Dermis blood vessel endothelial cell (primary cell): ENCODE measurements at places on chromosomes 2 and 18. TPM values are rescaled to one million over a fixed set of nuclear protein-coding genes. Genes with fewer than 3 reads are reported as not detected.
A peak's percentile ranks its signal among the peaks of the same experiment; 100 is the strongest.

Gene KATNAL2
- total RNA-seq = 0.51 and 2.9 TPM in 2 replicates

Gene PROKR1
- under 0.01 TPM in 1 of 2 replicates, not detected in the other for total RNA-seq

Gene PROM2
- total RNA-seq = 0.05 and 0.34 TPM in 2 replicates

Gene YPEL5
- total RNA-seq = 79.4 and 99.2 TPM in 2 replicates

Gene MEP1B
- not detected in 2 replicates for total RNA-seq

Gene CDCA7
- 5.4 and 13.2 TPM in 2 replicates for total RNA-seq

Gene CFAP65
- not detected in 2 replicates for total RNA-seq

Gene SERPINB10
- total RNA-seq = not detected in 2 replicates

Gene CIB4
- total RNA-seq = not detected in 2 replicates

Gene B3GNT2
- total RNA-seq = 30.8 and 31.8 TPM in 2 replicates

Gene SLC38A11
- not detected in 2 replicates for total RNA-seq

Gene VAMP5
- 45.3 and 132 TPM in 2 replicates for total RNA-seq

Gene TMEM169
- total RNA-seq = 0.37 and 0.85 TPM in 2 replicates

Gene ZNF407
- 22.8 and 24.0 TPM in 2 replicates for total RNA-seq

Gene SLC14A1
- total RNA-seq = not detected in 2 replicates

Gene SLC19A3
- 0.14 TPM in 1 of 2 replicates, not detected in the other for total RNA-seq

Gene BMP10
- not detected in 2 replicates for total RNA-seq

Gene RNF25
- total RNA-seq = 21.1 and 35.7 TPM in 2 replicates

DNA sequence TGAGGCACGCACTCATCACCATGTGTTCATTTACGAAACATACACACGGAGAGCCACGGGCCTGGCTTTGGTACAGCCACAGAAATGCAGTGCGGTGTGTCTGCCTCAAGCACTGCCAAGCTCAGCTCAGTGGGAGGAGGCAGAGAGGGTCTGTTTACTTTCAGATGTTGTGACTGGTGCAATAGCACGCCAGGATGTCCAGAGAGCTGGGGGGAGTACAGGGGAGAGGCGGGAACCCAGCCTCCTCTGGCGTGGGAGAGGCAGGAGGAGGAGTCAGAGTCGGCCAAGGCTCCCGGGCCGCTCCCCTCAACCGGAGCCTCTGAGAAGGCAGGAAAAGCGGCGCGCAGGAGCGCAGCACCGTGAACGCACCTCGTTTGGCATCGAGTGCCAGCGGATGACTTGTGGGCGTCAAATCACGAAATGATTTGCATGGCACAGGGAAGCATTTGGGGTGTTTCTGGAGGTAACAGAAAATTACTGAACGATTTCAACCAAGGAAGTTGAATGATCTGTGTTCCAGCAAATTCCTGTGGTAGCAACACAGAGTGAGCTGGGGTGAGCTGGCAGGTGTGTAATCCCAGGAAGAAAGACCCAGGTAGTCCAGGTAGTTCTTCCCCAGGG, 143.0 kb downstream of the ZNF516 start:
- DNase-seq = peak; percentile 41

- DNase-seq = no peak
Observed at GRCh38 chr2:24710806-24711205, 82.4 kb downstream of the PTRHD1 start.

DNA sequence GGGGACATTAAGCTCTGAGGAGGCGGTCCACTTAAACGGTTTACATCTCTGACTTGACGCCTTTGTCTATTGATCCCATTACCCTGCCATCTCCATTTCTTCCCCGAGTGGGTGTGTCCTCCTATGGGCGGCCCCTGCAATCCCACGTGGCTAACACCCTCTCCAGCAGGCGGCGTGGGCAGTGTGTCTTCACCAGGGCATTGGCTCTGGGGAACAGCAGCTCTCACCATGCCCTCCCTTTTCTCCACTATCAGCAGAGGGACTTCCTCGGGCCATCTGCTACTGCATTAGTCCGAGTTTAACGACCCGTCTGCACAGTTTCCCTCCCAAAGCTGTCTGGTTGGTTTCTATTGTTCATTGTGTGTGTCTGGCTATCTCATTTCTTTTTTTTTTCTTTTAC, 511.9 kb upstream of the NRP2 start:
- peak; percentile 8 for DNase-seq

DNA sequence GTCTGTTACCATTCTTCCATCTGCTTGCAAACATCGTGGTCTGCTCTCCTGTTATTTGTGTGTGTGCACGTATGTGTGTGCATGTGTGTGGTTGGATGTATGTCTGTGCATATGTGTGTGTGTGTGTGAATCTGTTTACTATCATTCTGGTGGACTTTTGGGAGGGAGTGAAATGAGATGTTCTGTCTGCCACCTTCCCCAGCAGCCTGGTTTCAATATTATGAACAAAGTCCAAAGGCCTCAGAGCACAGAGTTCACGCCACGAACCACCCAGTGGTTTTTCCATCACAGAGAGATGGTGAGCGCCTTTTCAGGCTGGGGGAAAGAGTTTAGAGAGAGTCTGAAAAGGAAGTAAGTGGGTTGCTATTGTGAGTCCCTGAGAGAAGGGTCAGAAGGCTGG, 67.1 kb upstream of the YWHAQ start:
- DNase-seq = no peak

GRCh38 chr2:15842758-15843666, 97.3 kb upstream of the MYCN start:
- no peak for DNase-seq

- no peak for DNase-seq
Observed at GRCh38 chr2:75030218-75031009, 72.0 kb downstream of the POLE4 start.

- peak; percentile 94 for DNase-seq
Observed at GRCh38 chr2:68121873-68122679, 35.6 kb upstream of the PNO1 start.

GRCh38 chr2:72263776-72264060, 116.1 kb upstream of the CYP26B1 start:
- DNase-seq = peak; percentile 3

GRCh38 chr2:117019357-117019756, 795.1 kb upstream of the DDX18 start:
- DNase-seq = no peak

GRCh38 chr18:9943311-9943710, 29.5 kb downstream of the VAPA start:
- DNase-seq = no peak

GRCh38 chr2:81327911-81328310, 1023.4 kb upstream of the LRRTM1 start:
- DNase-seq = no peak

- DNase-seq = no peak
Observed at GRCh38 chr18:1014509-1014908, 109.8 kb downstream of the ADCYAP1 start.

- DNase-seq = no peak
Observed at GRCh38 chr2:236400594-236401360, 136.6 kb upstream of the ASB18 start.

- DNase-seq = peak; percentile 6
Observed at GRCh38 chr18:28512357-28512756, 335.4 kb upstream of the CDH2 start.

GRCh38 chr2:105584435-105585010, 160.2 kb upstream of the NCK2 start:
- DNase-seq = no peak

GRCh38 chr18:35728676-35729075, 147.1 kb downstream of the GALNT1 start:
- DNase-seq = peak; percentile 62

DNA sequence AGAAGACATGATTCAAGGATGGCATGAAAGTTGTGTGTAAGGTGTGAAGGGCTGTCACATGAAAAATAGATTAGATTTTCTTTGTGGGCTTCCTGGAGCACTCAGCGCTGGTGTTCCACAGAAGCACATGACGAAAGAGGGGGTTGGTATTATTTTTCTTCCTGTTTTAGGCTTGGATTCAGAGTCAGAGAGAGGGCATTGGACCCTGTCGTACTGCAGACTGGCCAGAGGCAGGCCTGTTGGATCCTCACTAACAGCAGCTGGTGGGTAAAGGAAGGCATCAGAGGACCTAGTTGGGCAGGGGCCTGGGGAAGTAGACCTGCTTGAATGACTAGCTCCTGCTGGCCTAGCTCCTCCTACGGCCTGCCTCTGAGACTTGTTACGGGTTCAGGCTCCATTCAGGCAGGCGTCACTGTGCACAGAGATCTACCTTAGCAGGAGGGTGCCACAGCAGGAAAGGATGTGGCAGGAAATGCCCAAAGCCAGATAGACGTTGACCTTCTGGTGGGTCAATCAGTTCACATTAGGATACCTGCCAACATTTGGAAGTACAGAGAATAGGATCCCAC, 13.1 kb downstream of the CTLA4 start:
- DNase-seq = peak; percentile 13

DNA sequence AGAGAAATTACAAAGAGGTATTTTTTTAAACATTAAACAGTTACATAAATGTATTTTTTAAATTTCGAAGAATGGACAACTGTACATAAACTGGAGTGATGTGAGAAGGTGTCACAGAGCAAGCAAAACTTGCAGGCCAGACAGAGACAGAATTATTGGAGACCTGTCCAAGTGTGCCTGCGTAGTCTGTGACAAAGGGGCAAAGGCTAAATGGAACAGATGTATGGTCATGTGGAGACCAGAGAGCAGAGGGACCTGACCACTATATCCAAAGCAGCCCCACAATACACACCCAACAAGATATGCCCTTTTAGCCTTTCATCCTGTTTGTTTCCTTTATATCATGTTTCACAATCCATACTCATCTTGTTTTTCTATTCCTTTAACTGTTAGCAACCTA, 225.3 kb upstream of the VWC2L start:
- DNase-seq = no peak

DNA sequence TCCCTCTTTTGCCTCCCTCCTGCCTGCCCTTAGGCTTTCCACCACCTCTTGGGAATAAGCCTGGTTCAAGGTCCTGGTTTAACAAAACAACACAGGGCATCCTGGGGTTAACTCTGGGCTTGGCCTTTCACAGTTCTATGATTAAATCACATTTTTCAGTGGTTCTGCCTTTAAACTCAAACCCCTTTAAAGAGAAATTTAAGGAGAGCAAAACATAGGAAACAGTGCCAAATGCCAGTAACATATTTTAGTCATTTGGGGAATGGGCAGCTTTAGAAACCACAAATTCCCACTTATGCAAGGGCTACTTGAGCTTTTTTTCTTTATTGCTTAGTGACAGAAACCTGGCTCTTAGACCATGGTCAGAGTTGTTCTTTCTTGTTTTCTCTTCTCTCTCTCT, 112.2 kb upstream of the FZD5 start:
- DNase-seq = no peak

DNA sequence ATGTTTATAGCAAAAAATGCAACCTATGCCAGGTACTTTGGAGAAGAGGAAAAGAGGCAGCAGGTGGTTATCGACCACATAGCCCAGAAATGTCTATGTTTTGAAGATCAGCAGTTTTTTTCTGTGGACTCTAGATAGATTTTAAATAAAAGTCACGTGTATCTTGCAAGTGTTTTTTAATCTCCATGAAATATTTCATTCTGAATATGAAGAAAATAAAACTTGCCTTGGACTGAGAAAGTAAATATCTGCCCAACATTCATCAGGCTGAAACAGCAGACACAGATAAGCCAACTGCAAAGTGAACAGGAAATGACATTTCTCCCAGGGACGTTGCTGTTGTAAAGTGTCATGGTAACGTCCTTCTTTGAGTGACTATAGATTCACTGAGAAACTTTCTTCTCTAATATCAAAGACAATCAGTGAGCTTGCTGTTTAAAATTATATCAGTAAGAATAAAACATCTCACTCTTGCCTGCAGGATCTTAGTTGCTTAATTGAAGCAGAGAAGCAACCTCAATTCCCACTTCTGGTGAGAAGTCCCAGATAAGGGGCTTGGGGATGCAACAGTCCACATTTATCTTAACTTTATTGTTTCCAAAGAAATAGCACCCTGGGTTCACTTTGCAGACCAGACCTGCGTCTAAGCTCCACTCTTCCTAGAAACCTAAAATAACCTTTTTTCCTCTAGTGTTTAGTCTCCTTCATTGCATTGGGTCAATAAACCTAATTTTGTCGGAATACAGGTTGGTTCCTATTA, 6.3 kb downstream of the MYOM1 start:
- peak; percentile 49 for DNase-seq

DNA sequence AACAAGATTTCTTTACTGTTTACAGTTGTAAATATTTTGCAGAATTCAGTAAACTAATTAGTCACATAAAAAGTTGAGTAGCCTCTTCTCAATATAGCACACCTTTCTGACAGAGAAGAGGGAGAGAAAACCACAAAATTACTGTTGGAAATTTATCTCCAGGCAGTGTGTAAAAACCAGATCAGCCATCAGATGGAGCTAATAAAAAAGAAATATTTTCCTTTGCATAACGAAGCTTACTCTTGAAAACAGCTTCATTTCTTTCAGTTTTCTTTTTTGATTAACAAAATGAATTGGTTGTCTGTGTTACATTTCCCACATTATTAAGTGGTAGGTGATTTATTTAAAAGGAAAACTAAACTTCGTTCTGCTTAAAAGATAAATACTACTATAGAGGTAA, 259.3 kb upstream of the KCNJ3 start:
- no peak for DNase-seq

GRCh38 chr2:59922450-59922849, 631.0 kb downstream of the BCL11A start:
- DNase-seq = no peak

DNA sequence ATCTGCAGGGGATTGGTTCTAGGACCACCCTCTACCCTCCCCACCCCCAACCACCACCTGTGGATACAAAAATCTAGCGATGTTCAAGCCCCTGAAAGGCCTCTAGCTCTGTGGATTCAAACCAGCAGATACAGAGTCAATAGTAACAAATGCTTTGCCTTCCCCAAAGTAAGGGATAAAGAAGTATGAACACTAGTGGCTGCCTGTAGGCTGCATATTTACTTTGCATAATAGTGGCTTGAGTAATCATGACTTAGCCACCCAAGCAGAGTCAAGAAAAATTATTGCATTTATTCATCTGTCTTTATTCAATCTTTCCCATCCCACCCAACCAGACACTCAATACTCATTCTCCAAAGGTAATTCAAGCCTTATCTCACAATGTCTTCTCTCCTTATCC, 43.8 kb downstream of the SOCS6 start:
- no peak for DNase-seq

DNA sequence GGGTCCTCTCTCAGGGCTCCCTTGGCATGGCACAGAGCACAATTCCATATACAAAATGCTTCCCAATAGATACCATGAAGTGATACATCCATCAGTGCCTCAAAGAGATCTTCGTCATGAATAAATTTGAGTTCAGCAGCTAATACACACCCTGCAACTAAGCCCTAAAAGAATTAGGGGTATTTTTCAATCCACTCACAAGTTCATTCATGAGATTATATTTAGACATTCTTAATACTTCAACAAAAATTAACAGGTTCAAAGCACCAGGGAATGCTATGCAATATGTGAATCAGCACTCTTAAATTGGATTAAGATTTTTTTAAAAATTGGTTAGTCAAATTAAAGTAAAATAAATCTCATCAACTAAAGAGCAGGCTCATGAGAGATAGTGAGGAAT, 79.7 kb downstream of the PID1 start:
- no peak for DNase-seq

DNA sequence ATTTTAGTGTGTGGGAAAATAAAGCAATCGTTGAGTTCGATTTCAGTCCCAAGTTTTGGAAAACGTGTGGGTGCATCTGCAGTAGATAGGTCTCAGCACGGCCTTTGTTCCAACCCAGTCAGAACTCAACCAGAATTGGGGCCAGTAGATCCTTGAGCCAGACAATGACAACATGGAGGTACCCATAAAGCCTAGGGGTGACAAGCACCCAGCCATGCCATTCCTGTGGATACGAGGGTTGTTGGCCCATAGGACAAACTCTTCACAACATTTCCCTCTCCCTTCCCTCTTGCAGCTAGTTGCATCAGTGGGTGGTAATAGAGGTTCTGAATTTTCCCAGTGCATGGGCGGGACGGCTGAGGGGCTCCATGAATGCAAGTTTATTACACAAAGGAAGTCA, 60.1 kb downstream of the ST3GAL5 start:
- no peak for DNase-seq
